Right lung (tissue), 10 donors: ENCODE measurements at places on chromosomes 11 and 22. TPM values are rescaled to one million over a fixed set of nuclear protein-coding genes. Genes with fewer than 3 reads are reported as not detected.

DNA sequence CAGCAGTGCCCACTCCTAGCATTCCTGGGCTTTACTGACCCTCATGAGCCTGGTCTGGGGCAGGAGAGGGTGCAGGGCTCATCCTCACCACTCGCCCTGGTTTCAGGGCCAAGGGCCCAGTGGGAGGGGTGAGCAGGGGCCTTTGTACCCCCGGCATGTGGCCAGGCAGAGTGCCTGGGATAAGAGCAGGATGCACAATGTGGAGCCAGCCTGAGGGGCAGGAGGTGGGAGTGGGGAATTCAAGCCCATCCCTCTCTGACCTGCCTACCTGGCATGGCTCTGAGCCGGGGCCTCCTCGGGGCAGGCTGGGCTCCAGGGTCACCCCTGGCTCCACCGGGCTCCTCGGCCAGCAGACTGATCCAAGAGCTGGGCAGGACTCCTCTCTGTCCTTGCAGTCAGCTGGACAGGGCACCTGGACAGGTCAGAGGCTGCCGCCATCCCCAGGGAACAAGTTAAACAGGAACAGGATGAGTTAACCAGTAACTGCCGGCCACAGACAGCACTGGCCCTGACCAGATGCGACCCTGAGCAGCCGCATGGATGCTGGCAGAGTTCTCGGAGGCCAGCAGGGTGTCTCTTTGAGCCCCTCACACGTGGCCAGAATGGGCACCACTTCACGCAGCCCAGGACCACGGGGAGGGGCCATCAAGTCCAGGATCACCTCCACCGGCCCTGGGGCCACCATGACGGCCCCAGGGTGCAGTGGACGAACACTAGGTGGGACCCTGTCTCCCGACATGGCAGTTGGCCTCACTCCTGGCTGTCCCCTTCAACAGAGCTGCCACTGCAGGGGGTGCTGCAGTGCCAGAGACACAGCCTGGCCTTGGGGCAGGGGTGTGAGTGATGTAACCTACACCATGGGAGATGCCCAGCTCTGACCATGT lies 5.0 kb downstream of the SIGIRR start:
- no peak for DNase-seq

GRCh38 chr22:45535290-45535689 lies 32.6 kb downstream of the FBLN1 start:
- DNase-seq, result no peak

DNA sequence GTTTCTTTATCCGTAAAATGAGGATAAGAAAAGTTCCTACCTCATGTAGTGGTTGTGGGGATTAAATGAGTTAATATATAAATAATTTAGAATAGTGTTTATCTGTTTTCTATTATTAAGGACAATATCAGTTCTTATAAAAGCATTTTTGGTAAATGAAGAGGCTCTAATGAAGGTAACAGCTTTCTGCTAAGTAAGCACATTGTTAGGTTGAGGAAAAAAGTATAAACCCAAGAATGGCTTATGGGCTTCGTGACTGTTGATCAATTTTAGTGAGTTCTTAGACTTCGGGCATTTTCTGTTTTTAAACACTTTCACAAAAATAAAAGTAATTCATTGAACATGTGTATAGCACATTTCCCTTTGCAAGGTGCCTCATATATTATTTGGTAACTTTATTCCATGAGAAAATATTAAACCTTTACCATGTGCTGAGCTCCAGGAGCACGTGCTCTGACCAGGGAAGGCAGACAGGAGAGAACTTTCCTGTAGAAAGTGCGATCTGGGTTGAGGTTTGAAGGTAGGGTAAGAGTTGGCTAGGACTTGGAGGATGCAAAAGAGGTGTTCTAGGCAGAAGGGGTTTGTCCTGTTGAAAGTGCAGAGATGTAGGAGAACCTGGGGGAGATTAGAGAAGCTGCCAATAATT lies 11.3 kb upstream of the OR9Q2 start:
- DNase-seq, result no peak

DNA sequence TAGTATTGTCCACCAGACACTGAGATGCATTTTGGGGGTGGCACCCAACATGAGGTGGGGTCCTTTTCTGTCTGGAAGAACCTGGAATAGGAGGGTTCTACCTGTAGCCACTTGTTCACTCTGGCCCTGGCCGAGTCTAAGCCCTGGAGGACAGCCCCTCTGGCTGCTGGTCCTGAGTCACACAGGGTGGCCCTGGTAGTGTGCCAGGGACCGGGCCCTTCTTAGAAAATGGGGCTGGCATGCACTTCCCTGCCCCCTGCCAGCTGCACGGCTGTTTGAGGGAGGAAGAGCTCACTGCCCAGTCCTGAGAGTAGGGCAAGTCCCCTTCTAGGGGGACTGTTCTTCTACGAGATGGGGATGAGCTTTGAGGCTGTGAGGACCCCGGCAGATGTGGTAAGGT lies 2.2 kb downstream of the PLCB3 start:
- no peak for DNase-seq

DNA sequence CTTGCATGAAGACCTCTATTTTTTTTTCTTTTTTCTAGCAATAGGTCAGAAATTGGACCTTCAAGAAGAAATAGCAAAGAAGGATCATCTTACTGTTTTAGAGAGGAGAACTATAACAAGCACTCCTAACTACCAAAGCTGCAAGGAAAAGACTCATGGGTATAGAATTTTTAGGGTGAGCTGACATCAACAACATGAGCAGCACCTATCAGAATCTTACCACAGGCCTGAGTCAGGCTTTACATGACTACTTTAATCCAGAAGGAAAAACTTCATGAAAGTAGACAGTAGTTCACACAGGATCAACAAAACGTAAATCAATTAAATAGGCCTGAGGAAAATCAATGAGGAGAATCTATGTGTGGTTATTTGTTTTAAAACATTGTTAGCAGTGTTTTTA lies 130.5 kb downstream of the FAM76B start:
- no peak for DNase-seq

DNA sequence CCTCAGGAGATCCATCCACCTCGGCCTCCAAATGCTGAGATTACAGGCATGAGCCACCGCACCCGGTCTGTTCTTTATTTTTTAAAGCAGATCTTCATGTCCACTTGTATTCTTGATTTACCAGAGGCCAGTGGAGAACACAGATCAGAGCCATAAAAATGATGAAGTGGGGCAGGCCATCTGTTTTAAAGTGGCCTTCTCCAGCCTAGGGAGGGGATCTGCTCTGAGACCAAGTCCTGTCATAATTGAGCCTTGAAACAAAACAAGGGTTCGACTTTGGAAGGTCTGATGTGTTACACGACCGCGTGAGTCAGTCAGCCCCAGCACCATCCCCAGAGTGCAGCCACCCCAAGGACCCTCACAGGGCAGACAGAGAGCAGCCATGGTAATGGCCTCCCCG lies 27.5 kb downstream of the ABCC8 start:
- no peak for DNase-seq

GRCh38 chr11:86468169-86468568 lies 93.5 kb downstream of the CCDC81 start:
- no peak for DNase-seq

GRCh38 chr11:36622431-36623136 lies 24.5 kb upstream of the RAG2 start:
- no peak for DNase-seq

GRCh38 chr11:128053981-128054931 lies 533.1 kb downstream of the ETS1 start:
- DNase-seq, result no peak

GRCh38 chr11:10925149-10925926 lies 67.5 kb upstream of the ZBED5 start:
- DNase-seq, result no peak

- DNase-seq, result peak; percentile 18
Observed at GRCh38 chr11:65918211-65919140, at the start of gene C11orf68. TSS of gene C11orf68 (minus strand) at chr11:65919062. CDS start at chr11:65919031, 31 bp downstream.

GRCh38 chr22:30332551-30332950 lies 5.8 kb upstream of the TBC1D10A start:
- no peak for DNase-seq

DNA sequence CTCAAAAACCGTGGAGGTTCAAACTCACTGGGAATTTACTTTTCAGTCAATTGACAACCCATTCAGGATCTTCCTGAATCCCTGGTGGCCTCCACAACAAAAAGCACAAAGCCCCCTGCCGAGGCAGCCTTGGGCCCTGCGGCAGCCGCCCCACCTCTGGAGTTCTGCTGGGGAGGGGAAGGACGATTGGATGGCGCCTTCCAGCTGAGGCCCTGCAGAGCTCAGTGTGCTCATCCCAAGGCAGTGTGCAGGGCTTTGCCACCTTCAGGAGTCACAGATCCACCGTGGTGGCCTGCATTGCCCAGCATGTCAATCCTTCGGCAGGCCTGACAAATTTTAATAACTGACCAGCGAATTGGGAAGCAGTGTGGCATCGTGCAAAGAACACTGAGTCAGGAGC lies 7.4 kb downstream of the ZFTA start:
- DNase-seq, result no peak

- no peak for DNase-seq
Observed at GRCh38 chr11:1442163-1442562, 44.4 kb downstream of the MOB2 start.

DNA sequence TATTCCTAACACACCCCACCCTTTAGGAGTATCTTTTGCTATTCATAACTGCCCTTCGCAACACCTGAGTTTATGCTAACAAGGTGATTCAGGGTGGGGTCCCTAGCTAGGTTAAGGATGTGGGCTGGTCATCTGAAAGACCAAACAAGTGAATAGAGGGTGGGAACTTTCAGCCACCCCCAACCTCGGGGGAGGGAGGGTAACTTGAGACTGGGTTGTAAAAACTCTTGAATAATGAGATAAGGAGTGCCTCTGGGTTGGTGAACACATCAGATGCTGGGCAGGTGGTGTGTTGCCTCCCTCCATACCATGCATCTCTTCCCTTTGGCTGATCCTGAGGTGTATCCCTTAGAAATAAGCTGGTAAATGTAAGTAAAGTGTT lies 111.5 kb downstream of the SWAP70 start:
- no peak for DNase-seq

GRCh38 chr11:8987446-8987845 lies 16.4 kb downstream of the NRIP3 start:
- DNase-seq, result no peak

DNA sequence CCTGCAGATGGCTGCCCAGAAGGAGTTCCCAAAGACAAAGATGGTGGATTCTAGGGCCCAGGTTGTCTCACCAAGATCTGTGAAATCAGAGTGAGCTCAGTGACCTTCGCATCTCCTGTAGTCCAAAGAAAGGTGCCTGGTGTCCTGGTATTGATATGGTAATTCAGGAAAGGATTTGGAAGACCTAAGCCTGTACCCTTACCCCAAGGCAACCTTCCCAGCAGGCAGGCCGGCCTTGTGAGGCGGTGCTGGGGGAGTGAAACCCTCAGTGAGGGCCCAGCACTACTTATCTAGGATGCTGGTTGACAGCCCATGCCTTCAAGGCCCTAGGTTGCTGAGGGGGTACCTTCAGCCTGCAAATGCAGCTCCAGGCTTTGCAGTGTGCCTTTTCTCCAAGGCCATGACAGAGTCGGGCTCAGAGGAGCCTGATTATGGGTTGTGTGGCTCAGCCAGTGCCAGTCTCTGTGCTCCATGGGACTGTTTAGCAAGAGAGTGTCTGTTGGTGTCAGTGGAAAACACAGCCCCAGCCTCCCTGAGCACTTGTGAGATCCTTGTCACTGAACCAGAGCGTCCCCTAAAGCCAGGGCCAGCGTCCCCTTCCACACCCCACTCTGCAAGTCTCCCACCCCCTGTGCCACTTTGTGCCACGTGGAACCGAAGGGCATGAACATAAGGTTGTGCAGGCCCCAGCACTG lies 72.8 kb upstream of the MYOD1 start:
- DNase-seq, result no peak

GRCh38 chr11:2772544-2773031 lies 72.8 kb upstream of the KCNQ1OT1 start:
- no peak for DNase-seq

GRCh38 chr22:38540701-38541100 lies 29.3 kb downstream of the DMC1 start:
- no peak for DNase-seq

GRCh38 chr22:17115945-17116565 lies 5.1 kb downstream of the TMEM121B start:
- no peak for DNase-seq

GRCh38 chr11:25734591-25735211 lies 597.2 kb upstream of the ANO3 start:
- DNase-seq, result no peak

DNA sequence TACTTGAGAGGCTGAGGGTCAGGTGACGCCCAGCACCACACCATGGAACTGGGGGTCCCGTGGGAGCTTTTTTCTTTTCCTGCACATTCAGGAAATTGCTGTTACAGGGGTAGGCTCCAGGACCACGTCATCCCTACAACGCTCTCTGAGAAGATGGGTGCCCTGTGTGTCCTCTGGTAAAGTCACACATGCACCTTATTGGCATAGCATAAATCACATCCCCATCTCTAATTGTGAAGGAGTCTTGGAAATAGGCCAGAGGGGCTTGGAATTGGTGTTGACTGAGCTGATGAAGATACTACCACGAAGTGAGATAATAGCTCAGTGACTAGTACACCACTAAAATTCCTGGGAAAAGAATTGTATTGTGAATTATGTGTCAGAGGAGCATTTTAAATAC lies 57.6 kb downstream of the TNRC6B start:
- no peak for DNase-seq

GRCh38 chr11:17432002-17432401 lies 43.5 kb upstream of the KCNJ11 start:
- no peak for DNase-seq

GRCh38 chr11:134915212-134915611 lies 503.2 kb upstream of the B3GAT1 start:
- no peak for DNase-seq

GRCh38 chr11:2093575-2094353 lies 45.4 kb downstream of the IGF2 start:
- no peak for DNase-seq

DNA sequence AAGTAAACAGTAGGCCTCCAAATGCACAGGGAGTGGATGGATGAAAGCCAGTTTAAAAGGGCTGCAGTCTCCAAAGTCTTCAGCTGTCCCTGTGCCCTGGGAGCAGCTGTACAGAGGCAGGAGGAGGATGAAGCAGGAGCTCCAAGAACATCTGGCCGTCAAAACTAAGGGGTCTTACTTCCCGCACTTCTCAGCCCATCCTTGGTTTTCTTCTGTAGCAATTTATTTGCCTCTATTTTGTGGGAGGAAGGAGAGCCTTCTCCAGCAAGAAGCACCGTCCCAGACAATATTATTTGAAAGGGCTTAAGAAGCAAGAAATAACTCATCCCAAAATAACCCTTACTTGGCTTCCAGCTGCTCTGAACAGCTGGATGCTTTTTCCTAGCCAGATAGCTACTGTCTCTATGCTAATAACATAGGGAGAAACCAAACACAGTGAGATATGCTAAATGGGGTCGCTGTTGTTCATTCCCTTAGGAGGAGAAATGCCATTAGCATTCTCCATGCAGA lies 133.2 kb downstream of the SPATA19 start:
- DNase-seq, result peak; percentile 80

OR52I1 gene
- polyA plus RNA-seq, result 0.04 TPM

WT1 gene
- 0.35 TPM for polyA plus RNA-seq

PHETA2 gene
- 15.8 TPM for polyA plus RNA-seq

CHST1 gene
- 5.6 TPM for polyA plus RNA-seq

FAM181B gene
- polyA plus RNA-seq, result not detected

OR51B5 gene
- polyA plus RNA-seq, result 0.61 TPM

SERPING1 gene
- 177 TPM for polyA plus RNA-seq

OR2AG1 gene
- 0.05 TPM for polyA plus RNA-seq

C11orf52 gene
- polyA plus RNA-seq, result 11.8 TPM

SYCE3 gene
- not detected for polyA plus RNA-seq

C11orf91 gene
- not detected for polyA plus RNA-seq

SMDT1 gene
- 113 TPM for polyA plus RNA-seq

GLB1L2 gene
- 4.8 TPM for polyA plus RNA-seq

F2 gene
- polyA plus RNA-seq, result 2.1 TPM

CNIH2 gene
- polyA plus RNA-seq, result 4.9 TPM

C22orf15 gene
- polyA plus RNA-seq, result 7.2 TPM

TBX10 gene
- 0.12 TPM for polyA plus RNA-seq
